ENCODE measurements at places on chromosomes 2 and 18.

DNA sequence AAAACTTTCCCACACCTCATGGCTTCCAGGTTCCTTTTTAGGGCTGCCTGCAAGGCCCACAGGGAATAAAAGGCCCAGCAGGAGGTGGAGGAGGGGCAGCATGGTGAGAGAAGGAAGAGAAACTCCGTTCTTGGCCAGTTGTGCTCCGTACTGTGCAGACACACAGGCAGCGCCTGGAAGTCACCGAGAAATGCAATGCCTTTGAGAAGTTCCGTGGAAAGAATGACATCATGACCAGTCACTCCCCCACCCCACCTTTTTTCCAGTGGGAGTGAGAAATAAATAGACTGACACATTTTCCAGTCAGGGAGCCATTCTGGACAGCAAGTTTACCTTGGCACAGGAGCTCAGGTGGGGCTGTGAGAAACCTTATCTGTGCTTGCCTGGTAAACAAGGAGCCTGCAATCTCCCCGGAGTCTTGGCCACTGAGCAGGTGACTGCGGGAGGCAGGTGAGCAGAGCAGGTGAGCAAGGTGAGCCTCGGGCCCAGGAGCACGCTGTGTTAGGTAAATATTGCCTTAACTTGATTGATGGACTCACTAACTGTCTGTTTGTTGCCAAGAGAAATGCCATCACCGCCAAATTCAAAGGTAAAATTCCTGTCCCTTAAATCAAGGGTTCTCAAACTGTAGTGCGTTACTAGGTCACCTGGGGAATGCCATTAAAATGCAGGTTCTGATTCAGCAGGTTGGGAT, 13.5 kb upstream of the LBH start:
- no peak for DNase-seq

- DNase-seq, result no peak
Measured at GRCh38 chr2:168024459-168024858, 222.9 kb downstream of the STK39 start.

DNA sequence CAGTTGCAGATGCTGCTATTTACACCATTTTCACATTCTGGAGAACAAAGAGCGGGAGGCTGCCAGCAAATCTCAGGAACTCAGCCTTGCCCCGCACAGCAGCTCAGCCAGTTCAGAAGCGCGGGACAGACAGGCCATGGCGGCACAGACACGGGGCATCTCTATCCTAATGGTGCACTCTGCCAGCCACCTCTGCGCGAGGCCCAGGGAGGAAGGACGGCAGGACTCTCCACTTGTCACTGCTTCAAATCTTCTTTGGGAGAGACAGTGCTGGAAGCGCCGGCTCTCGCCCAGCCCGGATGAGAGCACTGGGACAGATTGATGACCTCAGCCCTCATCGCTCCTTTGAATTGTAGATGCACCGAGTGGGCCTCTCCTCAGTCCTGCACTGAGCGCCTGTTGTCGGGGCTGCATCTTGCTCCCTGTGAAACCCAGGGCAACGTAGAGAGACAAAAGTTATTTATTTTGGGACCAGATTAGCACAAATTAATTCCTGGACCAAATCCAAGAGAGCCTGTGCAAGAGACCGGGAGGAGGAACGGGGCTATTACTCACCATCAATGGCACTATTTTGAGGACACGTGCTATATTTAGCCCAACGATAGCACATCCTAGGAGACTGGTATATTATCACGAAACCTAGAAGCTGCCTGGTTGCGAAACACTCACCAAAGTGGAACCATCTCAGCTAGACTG, 211.4 kb upstream of the SMIM21 start:
- no peak for DNase-seq

GRCh38 chr2:218859988-218860831, 605 bp downstream of the WNT6 start:
- DNase-seq, result no peak

DNA sequence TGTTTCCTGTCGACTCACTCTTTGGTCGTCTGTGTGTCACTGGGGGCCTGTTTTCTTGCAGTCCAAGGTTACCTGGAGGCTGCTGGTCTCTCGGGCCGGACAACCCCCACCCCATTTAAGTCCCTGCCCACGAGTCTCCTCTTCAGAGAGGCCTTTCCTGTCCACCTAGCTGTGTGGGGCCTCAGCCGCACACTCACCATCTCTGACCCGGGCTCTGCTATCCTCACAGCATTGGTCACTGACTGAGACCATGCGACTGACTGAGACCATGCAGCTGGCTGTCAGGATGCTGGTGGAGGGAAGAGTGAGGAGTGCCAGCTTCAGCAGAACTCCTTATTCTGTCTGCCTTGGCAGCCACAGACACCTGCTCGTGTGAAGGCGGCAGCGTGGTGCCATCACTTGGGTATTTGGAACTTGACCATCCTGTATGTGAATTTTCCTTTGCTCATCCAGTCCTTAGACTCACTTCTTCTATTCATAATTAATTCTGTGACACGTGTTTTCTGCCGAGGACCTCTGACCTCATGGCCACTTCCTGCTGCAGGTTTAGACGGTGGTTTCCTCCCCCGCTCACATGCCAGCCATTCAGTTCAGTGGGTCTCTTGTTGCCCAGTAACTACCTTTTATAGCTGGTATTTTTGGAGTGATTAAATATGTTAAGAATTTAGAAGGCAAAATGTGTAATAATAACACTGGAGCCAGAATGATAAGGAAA, 47.5 kb upstream of the ASB1 start:
- DNase-seq, result peak; percentile 39

- DNase-seq, result no peak
Measured at GRCh38 chr2:26477911-26478253, at the start of gene OTOF. Gene OTOF (minus strand): TSS chr2:26478124.

DNA sequence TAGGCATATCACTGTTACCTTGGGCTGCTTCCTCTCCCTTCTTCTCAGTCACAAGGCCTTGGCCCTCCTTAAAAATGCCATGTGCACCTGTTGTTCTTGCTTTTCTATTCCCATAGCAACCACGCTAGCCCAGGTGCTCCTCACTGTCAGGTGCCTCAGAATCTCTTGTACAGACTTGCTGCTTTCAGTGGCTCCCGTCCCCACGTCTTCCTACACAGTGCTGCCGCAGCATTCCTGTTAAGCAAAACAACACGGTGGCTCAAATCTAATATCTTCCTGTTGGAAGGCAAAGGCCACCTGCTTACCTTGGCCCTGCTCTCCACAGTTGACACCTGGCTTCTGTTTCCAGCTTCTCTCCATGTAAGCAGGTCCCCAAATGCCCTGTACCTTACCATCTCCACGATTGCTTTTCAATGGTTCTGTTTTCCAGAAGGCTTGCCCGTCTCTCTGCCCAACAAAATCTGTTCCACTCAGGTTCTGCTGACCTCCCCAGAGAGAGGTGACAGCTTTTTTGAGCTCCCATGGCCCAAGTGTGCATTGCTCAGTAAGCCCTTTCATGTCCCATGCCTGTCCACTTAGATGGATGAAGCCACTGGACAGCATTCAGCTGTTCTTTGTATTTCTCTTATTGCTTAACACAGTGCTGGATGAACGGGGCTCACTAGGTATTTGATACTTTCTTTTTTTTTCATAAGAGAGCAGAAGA, 240.4 kb downstream of the PRKCE start:
- DNase-seq, result no peak

DNA sequence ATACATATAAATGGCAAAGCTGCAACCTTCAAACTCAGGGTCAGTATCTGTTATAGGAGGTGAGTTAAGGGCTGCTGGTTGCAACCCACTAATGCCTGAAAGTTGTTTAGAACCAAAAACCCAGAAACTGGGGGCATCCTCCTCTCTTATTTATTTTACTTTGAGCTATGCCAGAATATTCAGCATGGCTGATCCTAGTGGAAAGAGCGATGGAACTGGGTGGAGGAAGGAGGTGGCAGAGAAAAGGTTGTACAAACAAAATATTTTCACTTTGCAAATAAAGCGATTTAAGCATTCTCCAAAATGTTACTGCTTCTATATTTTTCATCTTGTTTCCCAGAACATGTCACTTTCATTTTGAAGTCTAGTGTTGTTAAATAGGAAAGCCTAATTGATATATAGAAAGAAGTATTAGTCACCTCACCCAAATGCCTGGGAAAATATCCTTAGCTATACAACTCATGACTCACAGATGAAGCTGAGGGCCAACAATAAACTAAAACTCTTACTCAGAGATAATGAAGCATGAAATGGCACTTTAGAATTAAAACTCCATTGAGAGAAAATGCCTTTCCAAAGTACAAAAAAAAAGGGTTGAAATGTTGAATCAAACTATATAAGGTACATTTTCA, 251.4 kb upstream of the UBE2E3 start:
- no peak for DNase-seq

DNA sequence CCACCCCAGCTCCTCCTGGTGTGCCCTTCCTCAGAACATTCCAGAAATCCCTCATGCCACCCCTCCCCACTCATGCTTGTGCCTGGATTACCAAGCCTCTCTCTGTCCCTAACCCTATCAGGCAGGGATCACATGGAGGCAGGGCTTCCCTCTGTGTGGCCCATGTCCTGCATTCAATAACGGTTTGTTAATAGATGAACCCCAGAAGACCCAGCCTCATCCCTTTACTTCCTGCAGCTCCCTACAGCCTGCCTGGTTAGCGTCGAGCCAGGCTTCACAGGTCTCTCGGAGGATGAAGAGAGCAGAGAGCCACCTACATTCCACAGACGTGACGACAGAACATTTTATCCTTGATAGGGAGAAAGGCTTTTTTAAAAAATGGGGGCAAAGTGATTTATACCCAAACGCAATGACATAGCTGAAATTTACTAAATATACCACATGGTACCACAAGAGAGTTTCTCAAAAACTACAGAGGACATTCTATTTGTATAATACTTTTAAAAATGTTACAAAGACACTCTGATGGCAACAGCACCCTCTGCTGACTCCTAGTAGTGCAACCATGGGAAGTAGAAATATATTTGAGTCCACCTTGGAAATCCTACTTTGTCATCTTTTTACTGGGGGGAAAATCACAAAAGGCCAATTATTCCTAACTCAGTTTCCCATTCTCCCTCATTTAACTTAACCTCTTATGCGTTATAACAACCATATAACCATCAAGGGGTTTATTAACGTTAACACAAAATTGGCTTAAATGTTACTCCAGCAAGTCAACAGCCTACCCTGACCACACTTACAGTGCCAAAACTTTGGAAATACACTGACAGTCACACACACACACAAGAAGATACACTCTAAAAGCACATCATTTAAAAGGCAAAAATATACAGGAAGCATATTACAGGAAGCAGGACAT, 30.7 kb downstream of the FBXO15 start:
- DNase-seq, result peak; percentile 25

DNA sequence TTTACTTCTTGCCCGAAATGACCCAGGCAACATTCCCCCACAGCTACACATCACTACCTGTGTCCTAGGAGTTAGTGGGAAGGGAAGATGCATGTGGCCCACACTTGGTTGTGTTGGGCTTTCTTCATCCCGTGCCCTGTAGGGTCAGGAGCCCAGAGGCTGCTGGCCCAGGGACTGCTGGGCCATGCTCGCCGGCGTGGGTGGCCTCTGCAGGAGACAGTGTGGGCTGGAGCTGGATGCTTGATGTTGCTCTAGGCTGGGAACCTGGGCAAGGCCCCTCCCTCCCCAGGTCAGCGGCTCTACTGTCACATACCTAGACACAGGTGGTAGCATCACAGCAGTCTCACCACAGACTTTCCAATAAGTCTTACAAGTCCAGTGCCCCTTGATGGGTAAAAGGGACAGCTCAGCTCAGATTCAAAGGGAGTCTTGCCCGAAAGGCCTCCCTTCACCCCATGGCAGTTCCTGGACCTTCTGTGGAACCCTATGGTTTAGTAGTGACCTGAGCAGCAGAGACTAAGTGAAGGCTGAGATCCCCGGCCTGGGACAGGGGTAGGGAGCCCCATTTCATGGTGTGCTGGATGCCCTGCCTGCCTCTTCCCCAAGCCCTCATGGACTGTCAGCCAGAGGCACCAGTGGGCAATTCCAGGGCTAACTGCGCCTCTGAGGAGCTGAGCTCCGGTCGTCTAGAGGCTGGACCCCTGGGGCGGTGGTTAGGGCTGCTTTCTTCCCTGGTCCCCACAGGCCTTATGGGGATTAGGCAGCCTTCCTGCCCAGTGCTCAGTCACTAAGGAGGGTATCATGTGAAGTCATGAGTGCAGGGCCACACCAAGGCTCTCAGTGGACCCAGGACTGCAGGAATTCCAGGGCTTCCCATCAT, 45.4 kb upstream of the FAHD2A start:
- DNase-seq, result no peak

- DNase-seq, result no peak
Measured at GRCh38 chr2:80311304-80311703, 6.8 kb upstream of the LRRTM1 start.

GRCh38 chr2:167599219-167599618, 648.2 kb downstream of the STK39 start:
- DNase-seq, result no peak

GRCh38 chr2:171334171-171334570, 99.6 kb downstream of the METTL8 start:
- no peak for DNase-seq

DNA sequence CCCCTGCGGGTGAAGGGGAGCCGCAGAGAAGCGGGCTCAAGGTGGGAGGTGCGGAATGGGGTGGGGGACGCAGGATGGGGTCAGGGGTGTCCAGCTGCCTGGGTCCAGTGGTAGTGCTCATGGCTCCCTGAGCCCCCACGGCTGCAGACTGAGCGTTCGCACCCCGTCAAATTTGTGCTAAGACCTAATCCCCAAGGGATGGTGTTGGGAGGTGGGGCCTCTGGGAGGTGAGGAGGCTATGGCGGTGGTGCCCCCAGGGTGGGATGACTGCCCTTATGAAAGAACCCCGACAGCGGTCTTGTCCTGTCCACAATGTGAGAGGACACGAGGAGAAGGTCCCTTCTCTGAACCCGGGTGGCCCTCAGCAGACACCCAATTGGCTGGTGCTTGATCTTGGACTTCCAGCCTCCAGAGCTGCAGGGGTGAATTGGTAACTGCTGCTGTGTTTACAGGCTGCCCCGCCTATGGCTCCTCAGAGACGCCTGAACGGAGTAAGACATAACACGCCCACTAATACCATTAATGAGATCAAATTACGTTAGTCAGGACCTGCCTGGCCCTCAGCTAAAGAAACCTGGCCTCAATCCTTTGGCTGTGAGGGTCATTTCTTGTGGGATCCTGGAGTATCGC, 42.6 kb downstream of the PXDN start:
- no peak for DNase-seq

DNA sequence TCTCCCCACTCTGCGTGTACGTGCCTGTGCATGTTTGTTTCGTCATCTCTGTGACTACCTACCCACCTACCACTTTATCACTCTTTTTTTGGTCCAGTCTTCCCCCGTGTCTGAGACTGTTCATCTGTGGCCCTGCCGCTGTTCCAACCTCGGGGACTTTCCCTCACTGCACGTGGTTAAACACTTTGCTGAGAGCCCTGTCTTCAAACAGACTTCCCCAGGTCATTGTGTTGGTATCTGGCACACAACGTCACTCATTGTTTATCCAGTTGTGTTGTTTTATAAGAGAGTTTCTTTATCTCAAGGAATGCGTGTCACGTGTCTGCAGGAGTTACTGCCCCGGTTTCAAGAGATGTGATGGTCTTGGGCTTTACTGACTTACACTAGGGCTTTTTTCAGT, 262.0 kb upstream of the RASGRP3 start:
- DNase-seq, result no peak

GRCh38 chr2:106063181-106063580, 130.9 kb downstream of the UXS1 start:
- DNase-seq, result no peak

Measured in AML-193 (cell line).